ENCODE measurements at places on chromosomes 2 and 18. TPM values are rescaled to one million over a fixed set of nuclear protein-coding genes. Genes with fewer than 3 reads are reported as not detected.

SKOR2 gene
- total RNA-seq, result not detected

GPR155 gene
- total RNA-seq, result 11.7 TPM

AP1S3 gene
- total RNA-seq, result 43.3 TPM

CCDC148 gene
- 3.1 TPM for total RNA-seq

C2orf81 gene
- total RNA-seq, result 12.9 TPM

MYOM1 gene
- total RNA-seq, result 138 TPM

Data from mucosa of gallbladder (tissue), 1 donor.